Activated gamma-delta T cell (primary cell): ENCODE measurements at places on chromosomes 4 and X.

GRCh38 chr4:94497690-94498089, 45.9 kb downstream of the PDLIM5 start:
- DNase-seq = no peak

DNA sequence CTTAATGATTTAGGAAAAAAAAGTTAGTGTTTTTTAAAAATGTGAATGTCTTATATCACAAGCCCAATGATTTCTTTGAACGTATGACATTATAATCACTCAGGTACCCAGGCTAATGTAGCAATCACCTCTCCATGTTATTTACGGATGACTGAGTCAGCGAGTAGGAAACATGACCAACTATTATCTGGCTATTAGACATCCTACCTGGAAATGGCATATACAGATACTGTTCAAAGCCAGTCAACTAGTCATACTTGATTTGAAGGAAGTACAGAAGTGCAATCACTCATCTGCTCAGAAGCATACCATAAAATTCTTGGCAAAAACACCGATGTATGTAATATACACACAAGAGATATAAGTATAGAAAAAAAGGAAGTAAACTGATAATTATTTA, 732.5 kb downstream of the ARAP2 start:
- no peak for DNase-seq

- DNase-seq = no peak
Observed at GRCh38 chrX:115592997-115593734, 32.2 kb downstream of the PLS3 start.

GRCh38 chrX:119189595-119189994, 46.5 kb upstream of the PGRMC1 start:
- DNase-seq = no peak

DNA sequence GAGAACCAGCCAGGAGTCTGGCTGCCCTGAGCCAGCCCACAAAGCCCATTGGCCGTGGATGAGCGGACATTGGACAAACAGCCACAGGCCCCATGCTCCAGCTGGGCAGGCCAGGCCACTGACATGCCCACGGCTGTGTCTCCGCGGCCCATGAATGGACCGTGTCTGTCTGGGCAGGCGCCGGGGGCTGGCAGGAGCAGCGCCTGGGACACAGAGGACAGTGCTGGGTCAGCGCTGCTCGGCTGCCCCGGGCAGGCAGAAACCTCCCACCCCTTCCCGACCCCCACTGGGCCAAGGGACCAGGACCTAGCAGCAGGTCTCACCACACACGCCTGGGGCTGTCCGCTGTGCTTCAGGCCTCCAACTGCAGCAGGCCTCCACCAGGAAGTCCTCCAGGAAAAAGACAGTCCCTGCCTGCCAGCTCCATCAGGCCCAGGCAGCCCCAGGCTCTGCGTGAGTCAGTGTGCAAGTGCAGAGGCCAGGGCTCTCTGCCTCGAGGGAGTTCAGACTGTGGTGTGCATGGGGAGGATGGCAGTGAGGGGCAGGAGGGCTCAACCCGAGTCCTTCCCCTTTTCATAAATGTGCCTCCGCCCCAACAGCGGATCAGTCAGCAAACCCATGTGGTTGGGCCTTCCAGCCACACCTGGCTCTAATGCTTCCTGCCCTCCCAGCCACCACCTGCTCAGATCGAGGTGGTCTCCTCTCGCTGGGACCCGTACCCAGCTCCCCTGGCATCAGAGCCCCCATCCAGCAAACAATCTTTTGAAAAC, 17.2 kb upstream of the FGFR3 start:
- no peak for DNase-seq

DNA sequence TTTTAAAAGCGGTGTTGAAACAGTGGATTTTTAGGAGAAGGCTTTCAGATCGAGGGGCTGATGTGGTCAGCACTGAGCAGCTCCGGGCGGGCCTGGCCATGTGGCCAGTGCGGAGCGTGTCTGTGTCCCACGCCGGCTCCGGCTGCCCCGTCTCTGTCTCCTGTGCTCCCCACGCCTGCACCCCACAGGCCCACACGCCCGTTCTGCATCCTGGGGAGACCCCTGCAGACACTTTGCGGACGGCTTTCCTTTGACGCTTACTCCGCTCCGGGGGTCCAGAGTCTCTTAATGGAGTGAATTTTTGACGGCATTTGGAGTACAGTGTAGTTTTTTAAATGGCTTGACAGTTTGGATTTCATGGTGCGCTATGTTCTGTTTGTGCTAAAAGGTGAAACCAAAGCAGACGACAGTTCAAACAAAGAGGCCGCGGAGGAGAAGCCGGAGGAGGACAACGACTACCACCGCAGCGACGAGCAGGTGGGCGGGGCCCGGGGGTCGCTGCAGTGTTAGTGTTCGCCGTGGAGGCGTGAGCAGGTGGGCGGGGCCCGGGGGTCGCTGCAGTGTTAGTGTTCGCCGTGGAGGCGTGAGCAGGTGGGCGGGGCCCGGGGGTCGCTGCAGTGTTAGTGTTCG, 38.7 kb downstream of the PCGF3 start:
- no peak for DNase-seq

GRCh38 chr4:107888237-107888636, 43.1 kb upstream of the CYP2U1 start:
- DNase-seq = no peak

DNA sequence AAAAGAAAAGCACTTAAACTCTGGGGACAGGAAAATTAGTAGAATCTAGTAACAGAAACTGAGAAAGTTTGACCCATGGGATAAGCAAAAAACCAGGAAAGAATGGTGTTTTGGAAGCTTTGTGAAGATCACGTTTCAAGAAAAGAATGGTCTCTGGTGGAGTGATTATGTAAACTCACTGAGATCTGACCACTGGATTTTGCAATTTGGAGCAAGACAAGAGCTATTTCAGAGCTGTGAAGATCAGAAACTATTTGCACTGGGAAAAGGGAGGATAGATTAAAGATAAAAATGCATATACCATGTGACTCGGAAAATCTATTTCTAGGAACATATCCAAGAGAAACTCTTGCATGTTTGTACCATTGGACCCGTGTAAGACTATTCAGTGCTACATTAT, 4.3 kb downstream of the TMPRSS11D start:
- DNase-seq = no peak

- DNase-seq = no peak
Observed at GRCh38 chr4:138669479-138670315, 345.9 kb upstream of the NOCT start.

GRCh38 chrX:97538745-97539144, 655.0 kb downstream of the RPA4 start:
- DNase-seq = no peak

- DNase-seq = no peak
Observed at GRCh38 chrX:9966775-9967408, at the start of gene CLDN34. Gene CLDN34 (plus strand): TSS chrX:9967358. CDS start chrX:9967358, 0 bp downstream.
